ENCODE measurements at places on chromosomes 13 and 19.

DNA sequence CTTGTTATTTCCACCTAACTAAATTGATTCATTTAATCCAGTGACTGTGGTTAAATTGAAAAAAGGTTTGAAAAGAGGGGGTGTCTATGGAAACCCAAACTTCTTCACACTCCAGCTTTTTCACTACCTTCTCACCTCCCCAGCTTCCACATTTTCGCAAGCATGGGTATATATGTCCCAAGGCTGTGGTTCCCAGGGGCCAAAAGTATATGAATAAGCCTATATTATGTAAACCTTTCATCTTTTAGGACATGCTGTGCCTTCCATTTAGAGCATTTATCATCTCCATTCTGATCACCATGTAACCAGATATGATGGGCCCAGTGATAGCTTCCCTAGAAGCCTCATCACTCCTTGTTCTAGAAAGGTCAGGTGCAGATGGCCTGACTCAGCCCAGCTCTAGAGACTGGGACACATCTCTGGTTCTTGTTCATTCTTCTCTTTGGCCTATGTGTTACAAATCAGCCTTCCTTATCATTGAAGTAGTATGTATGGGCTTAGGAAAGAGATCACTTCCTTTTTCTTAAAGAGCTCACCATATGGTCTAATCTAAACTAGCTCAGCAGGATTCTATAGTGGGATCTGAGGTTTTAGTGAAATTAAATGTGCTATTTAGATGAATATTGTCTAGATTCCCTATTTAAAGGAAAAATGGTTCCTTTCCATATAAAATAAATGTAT, 19.5 kb upstream of the ARL11 start:
- no peak for DNase-seq

DNA sequence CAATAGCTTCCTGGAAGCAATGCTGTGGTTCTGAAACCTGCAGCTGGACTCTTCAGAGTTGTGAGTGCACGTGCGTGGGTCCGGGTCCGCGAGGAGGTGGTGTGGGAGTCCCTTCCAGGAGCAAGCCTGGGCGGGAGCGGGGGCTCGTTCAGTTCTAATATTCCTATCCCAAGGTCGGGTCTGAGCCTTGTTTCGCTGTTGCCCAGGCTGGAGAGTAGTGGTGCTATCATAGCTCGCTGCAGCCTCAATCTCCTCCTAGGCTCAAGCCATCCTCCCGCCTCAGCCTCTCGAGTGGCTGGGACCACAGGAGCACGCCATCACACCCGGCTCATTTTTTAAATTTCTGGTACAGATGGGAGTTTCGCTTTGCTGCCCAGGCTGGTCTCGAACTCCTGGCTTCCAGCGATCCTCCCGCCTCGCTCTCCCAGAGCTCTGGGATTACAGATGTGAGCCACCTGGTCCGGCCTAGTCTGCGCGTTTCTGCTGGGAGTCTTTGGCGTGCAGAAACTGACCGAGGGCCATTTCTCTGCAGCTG, 625 bp downstream of the ZFP82 start:
- no peak for DNase-seq

DNA sequence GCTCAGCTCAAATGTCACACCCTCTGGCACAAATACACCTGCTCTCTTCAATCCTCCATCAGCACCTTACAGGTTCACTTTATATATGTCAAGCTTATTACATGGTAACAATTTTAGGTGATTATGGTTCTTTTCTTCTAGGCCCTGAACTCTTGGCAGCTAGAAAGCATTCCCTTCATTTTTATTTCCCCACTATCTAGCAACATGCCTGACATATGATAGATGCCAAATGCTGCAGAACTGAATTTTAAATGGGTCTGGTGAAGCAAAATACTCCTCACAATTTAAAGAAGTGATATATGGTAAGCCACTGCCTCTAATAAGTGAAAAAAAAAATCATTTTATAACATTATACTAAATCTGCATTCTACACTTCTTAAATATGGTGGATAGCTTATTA, 95.2 kb downstream of the USP12 start:
- no peak for DNase-seq

- DNase-seq: no peak
These were observed 7.4 kb upstream of the SLITRK6 start for GRCh38 chr13:85806553-85807175.

DNA sequence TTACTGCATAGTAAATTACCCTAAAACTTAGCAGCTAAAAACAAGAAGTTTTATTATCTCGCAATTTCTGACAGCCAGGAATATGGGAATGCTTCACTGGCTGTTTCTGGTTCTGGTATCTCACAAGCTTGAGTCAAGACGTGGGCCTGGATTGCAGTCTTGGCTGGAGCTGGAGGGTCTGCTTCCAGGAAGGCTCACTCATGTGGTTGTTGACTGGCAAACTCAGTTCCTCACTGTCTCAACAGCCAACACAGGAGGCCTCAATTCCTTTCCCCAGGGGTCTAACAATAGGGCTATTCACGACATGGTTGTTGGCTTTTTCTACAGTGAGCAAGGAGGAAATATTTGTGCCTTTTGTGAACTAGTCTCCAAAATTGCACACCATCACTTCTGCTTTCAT, 146.3 kb downstream of the GPC5 start:
- no peak for DNase-seq

GRCh38 chr19:13794398-13794756, 866 bp upstream of the ZSWIM4 start:
- DNase-seq: no peak

DNA sequence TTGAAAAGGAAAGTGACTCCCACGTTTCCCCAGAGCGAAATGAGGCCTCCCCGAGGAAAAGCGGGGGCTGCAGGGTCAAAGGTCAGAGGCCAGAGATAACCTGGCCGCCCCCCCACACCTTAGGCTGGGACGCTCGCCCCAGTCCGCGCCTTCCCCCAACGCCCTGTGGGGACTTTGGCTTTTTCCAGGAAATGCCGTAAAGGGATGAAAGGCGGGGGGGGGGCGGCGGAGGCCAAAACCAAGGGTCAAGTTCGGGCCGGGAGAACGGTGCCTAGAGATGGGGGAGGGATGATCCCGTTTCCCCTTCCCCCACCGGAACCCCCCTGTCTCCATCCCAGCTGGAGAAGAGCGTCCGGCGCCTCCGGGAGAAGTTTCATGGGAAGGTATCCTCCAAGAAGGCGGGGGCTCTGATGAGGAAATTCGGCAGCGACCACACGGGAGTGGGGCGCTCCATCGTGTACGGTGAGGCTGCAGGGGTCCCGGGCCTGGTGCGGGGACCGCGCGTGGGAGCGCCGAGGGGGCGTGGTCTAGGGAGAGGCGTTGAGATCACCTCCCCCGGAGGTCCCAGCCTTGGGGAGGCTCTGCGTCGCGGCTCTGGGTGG, 575 bp downstream of the SHFL start:
- DNase-seq: peak; percentile 35

GRCh38 chr13:76656500-76656899, 229.7 kb downstream of the KCTD12 start:
- DNase-seq: no peak

GRCh38 chr19:29277102-29277501, 64.2 kb upstream of the UQCRFS1 start:
- peak; percentile 66 for DNase-seq

- DNase-seq: no peak
These were observed 33.8 kb upstream of the MEDAG start for GRCh38 chr13:30872276-30872594.

DNA sequence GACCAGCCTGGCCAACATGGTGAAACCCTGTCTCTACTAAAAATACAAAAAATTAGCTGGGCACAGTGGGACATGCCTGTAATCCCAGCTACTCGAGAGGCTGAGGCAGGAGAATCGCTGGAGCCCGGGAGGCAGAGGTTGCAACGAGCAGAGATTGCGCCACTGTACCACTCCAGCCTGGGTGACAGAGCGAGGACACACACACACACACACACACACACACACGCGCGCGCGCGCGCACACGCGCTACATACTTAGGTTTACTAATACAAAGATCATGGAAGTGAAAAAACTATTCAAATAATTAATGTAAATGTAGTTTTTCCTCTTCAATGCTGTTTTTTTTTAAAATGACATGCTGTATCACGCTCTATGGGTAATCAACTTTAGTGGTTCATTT, 58.5 kb upstream of the ZDHHC20 start:
- DNase-seq: no peak

DNA sequence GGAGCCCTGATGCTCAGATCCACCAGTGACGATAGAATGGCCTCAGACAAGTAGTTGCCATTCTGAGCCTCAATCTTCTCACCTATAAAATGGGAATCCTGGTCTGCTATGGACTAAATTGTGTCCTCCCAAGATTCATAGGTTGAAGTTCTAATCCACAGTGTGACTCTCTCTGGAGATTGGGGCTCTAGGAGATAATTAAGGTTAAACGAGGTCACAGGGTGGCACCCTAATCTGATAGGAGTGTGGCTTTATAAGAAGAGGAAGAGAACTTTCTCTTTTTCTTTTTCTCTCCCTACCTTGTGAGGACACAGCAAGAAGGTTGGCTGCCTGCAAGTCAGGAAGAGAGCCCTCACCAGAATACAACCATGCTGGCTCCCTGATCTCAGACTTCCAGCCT, 214.1 kb downstream of the KATNAL1 start:
- DNase-seq: no peak

- DNase-seq: peak; percentile 30
These were observed 114.4 kb downstream of the ZDHHC20 start for GRCh38 chr13:21344662-21345176.

GRCh38 chr19:12139885-12140544, at the start of gene ZNF20:
Gene ZNF20, minus strand, starts transcription at chr19:12140350. Its CDS starts 168 bp downstream, at chr19:12140182.
- DNase-seq: peak; percentile 89

DNA sequence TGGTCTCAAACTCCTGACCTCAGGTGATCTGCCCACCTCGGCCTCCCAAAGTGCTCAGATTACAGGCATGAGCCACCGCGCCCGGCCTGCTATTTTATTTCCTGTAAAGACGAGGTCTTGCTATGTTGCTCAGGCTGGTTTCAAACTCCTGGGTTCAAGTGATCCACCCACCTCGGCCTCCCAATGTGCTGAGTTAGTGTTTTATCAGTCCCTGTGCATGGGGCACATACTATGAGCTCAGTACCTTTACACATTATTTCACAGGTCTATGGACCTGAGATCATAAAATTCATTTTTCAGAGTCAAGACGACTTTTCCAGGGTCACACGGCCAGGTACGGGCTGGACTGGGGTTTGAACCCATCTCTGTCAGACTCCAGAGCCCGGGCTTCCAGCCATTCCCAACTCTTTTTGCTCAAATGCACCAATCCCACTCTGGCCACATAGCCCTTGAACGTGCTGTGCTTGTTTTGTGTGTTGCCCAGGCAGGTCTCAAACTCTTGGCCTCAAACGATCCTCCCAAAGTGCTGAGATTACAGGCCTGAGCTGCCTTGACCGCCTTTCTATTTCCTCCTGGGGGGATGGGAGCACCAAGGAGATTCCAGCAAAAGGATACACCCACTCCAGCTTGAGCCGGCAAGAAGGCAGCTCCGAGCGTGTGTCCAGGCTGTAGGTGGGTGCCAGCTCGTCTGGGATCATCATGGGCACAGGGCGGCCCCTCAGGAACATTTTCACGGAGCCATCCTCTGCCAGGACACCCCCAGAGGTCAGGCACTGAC, 1.1 kb downstream of the EML2 start:
- DNase-seq: no peak

DNA sequence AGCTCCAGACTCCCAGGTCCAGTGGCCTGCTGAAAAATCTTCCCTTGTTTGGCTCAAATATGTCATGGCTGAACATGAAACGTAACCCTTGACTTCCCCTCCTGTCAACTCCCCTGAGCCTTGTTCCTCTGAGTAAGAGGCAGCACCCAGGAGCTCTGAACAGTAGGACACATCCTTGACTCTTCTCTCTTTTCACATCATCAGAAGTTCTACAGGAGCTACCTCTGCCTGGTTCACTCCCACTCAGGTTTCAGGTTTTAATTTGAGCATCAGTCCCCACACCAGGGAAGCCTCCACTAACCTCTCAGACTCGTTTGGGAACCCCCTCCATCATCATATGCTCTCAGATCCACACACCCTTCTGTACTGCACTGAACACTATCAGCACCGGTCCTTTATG, 30.3 kb downstream of the ZNF823 start:
- DNase-seq: no peak

DNA sequence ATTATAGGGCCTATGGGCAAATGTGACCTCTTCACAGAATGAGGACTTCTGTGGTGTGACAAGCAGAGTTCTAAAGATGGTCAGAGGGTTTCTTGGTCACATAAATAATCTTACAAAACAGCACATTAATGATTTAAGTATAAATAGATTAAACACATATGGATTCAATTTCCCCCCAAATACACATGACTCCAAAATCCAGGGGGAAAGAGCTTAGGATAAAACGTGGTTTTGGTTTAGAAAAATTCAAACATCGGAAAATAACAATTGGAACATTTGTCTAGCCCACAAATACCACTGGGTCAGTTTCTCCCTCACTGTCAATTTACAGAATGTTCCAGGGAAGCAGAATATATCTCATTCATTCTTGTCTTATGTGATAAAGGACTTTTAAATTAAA, 283.1 kb downstream of the COG6 start:
- no peak for DNase-seq

DNA sequence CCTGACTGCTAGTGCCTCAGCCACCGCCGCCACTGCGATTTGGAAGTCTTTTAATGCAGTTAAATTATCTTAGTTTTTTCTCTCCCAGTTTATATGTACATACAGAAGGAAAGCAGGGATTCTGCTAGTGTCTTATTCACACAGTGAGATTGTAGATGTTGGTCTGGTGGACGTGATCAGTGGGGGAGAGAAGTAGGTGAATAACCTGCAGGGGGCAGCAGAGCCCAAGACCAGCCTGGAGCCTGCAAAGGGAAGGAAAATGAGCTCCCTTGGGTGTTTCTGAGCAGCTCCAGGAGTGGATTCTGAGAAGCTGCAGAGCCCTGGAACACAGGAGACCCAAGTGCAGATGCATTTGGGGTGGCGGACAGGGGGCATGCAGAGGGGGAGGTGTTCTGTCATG, 26.3 kb downstream of the ZNF844 start:
- peak; percentile 54 for DNase-seq

- no peak for DNase-seq
These were observed 682.7 kb upstream of the ARGLU1 start for GRCh38 chr13:107250628-107251027.

GRCh38 chr19:48441360-48442050, 4.3 kb upstream of the GRWD1 start:
- no peak for DNase-seq

DNA sequence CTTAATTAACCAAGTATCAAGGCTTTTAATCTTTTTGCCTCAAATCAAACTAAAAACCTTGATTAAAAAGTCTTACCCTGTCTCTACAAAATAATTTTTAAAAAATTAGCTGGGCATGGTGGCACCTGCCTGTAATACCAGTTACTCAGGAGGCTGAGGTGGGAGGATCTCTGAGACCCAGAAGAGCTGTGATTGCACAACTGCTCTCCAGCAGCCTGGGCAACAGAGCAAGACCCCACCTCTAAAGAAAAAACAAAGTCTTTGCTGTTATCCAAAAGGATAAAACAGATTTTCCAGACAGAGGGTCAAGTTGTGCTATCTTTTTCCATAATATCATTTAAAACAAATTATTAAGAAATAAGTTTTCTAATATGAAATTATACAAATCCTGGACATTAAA, 26.8 kb upstream of the CEBPG start:
- no peak for DNase-seq

DNA sequence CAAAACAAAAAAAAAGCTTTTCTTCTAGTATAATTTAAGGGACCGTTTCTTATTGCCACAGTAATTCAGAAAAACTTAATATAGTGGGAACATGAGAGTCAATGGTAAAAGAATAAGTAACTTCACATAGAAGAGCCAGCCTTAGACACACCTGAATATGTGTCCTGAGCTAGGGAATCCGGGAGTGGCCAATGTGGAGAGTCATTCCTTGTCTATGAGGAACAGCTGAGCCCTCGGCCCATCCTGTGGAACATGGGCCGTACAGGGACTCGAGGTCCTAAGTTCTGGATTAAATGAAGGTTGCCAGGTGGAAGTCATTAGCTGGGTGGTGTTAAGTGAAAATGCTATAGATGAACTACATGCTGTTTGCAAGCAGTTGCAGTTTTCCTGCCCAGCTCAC, 32.2 kb downstream of the EFNB2 start:
- no peak for DNase-seq

Data from CD4-positive, alpha-beta T cell treated with Interleukin-15 for 1 hour (primary cell).